ENCODE measurements at places on chromosomes 2 and 18.
A peak's percentile ranks its signal among the peaks of the same experiment; 100 is the strongest.

GRCh38 chr2:83081826-83082690 lies 1377.0 kb downstream of the SUCLG1 start:
- DNase-seq: no peak

DNA sequence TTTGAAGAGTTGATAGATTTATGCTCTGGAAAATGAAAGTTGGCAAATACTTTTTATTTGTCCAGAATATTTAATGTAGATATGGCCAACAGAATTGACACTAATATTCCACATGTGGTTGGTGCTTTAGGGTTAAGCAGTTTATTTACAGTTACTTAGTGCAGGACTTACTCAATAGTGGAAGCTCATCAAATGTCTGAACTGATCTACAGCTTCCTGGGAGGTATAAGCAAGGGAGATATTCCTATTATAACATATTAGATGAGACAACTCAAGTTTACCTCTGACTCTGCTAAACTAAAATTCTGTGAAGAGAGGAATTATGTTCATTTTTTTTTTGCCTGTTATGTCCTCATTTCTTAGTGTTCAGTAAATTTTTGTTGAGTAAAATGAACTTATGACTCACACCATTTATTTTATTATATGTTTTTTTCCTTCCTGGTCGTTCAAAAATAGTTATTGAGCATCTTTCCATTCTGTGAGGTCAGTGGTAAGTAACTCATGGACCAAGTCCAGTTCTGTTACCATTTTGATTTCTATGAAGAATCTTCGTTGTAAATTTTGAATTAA lies 13.6 kb downstream of the ABI2 start:
- DNase-seq: no peak

DNA sequence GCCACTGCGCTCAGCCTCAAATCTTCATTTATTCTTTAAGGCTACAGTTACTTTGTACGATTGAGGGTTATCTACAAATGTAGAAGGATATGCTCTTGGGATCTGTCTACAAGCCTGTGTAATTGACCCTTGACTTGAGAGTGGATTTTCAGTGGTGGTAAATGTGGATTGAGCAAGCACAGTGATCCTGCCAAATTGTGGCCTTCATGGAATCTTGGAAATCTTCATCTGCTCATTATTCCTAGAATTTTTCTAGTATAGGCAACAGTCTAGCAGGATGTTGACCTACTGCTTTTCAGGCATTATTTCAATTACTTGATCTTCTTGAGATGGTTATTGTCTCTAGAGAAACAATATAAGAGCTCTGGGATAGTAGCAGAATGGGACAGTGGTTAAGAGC lies 226.1 kb upstream of the REV1 start:
- no peak for DNase-seq

DNA sequence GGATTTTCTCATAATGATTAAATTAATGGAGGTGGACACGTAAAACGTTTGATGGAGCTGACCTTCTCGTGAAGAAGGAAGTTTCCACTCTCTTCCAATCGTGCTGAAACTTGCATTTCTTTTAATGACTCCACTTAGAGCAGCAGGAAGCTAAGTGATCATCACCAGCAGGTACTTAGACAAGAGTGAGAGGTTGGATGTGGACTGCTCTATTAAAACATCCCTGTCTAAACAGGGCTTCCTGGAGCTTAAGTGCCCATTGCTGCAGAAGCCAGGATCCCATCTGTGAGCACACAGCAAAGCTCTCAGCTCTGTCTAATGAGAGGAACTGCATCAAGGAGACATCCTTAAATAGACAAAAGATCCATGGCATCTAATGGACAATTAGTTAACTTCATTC lies 1539.5 kb upstream of the CELF4 start:
- no peak for DNase-seq

- DNase-seq: no peak
Measured at GRCh38 chr18:55314615-55315237, 273.3 kb downstream of the TCF4 start.

DNA sequence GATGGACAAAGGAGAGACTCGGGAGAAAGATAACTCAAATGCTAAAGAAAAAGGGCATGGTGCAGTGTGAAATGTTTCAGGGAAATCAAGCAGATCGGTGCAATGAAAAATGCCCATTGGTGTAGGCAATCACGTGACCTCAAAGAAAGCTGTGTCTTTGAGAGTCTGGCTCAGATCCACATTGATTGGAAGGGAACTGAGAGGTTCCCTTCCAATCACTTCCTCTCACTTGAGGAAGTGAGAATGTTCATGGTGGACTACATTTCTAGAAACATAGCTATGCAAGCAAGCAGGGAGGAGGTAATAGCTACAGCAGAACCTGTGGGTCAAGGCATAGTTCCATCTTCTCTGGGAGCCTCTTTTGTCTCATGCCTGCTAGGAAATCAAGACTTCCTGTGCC lies 187.4 kb downstream of the LPIN1 start:
- DNase-seq: no peak

- no peak for DNase-seq
Measured at GRCh38 chr2:176704282-176704858, 435.1 kb downstream of the MTX2 start.

- DNase-seq: no peak
Measured at GRCh38 chr2:78301166-78301789, 724.2 kb upstream of the REG3G start.

- DNase-seq: no peak
Measured at GRCh38 chr2:227870710-227871374, 589 bp upstream of the DAW1 start.

DNA sequence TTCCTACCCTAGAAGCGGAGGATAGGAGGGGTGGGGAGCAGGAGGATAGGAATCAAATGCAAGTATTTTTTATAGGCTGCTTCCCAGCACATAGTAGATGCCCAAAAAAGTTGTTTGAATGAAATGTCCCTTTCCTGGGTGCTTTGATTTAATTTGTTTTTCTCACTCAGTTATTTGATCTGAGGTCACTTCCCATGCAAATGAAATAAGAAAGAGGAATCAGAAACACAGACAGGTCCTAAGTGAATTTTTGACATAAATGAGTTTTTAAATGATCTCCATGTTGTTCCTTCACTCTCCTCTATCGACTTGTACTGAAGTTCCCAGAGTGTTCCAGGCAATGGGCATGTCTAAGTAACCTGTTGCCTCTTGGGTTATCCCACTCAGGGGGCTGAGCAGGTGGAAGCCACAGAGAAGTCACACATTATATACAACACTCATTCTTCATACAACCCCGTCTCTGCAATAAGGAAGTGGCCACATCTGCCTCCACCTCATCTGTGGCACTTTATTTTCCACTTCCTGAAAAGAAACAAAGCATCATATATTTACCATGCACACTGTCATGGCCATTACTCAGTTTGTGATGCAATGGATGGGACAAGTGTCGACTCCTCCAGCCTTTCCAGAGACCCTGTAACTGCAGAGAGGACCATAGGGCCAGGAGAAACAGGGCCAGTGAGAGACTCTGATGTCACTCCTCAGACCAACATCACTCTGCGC lies 81.9 kb upstream of the ZNF397 start:
- no peak for DNase-seq

- DNase-seq: no peak
Measured at GRCh38 chr2:174563530-174564282, 33.9 kb downstream of the WIPF1 start.

DNA sequence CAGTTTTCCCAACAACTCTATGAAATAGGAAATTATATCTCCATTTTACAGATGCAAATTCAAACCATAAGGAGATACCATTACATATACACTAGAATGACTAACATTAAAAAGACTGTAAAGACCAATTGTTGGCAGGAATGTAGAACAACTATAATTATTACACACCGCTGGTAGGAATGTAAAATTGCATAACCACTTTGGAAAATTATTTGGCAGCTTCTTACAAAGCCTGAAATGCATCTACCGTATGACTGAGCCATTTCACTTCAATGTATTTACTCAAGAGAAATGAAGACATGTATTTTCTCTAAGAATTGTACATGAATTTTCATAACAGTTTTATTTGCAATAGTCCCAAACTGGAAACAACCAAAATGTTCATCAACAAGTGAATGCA lies 189.1 kb upstream of the BCL2L11 start:
- no peak for DNase-seq

GRCh38 chr2:231462729-231463465 lies 1.4 kb downstream of the NCL start:
- no peak for DNase-seq

- no peak for DNase-seq
Measured at GRCh38 chr18:75790796-75791195, 363.3 kb upstream of the SMIM21 start.

- DNase-seq: no peak
Measured at GRCh38 chr2:12549641-12550040, 167.1 kb upstream of the TRIB2 start.

GRCh38 chr18:74652392-74652988 lies 54.8 kb downstream of the ZNF407 start:
- DNase-seq: no peak

DNA sequence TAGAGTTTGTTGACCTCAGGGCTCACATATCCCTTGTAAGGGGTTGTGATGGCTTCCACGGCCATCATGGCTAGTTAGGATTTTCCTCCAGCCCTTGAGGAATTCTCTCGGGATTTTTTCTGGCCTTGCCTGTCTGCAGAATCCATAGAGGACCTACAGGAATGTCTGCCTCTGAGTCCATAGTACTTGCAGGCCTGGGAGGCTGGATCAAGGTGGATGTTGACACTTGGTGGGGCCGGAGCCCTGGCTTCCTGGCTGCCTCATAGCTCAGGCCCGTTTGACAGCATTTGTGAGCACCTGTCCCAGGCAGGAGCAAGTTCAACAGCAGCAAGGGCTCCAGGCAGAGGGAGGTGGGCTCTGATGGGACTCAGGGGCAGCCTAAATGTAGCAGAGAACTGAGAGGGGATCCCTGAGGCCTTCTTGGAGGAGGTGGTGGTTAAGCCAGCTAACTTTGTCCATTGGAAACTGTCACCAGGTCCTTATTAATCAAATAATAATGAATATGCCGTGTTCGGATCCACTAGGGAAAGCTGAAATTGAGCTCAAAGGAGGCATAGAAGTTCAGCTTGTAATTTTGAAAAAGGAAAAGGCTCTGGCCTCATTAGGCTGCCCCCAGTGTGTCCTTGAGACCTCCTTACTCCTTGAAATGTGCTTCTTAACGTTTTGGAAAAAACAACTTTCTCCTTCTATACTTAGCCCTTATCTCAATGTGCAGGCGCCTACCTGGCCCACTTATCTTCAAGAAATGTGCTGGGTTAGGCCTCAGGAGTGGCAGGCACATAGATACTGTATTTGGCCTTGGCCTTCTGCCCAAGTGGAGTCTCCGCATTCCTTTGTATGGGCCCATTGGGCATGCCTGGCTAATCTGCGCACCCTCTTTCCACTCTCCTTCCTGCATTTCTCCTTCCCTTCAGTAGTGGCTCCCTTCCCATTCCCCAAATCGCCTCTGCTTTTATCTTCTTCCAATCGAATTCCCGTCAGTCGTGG lies 66.9 kb downstream of the HPCAL1 start:
- DNase-seq: no peak

DNA sequence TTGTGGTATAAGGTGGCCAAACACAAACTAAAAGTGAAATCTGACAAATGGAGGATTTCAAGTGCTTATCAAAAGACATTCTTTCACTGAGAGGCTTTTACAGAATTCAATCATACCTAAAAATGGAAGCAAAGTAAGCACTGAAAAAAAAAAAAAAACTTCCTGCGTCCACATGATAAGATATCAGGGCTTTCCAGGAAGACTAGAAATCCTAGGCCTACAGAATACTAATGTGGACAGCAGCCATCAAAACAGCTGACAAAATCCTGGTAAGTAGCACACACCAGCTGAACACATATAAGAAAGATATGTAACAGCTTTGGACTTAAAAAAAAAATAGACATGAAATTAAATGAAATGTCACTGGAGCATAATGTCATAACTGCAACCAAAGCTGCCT lies 178.2 kb downstream of the SUCLG1 start:
- no peak for DNase-seq

- DNase-seq: peak; percentile 46
Measured at GRCh38 chr2:88329815-88330603, 122.5 kb downstream of the FOXI3 start.

GRCh38 chr2:185402474-185402873 lies 336.1 kb upstream of the FSIP2 start:
- DNase-seq: no peak

DNA sequence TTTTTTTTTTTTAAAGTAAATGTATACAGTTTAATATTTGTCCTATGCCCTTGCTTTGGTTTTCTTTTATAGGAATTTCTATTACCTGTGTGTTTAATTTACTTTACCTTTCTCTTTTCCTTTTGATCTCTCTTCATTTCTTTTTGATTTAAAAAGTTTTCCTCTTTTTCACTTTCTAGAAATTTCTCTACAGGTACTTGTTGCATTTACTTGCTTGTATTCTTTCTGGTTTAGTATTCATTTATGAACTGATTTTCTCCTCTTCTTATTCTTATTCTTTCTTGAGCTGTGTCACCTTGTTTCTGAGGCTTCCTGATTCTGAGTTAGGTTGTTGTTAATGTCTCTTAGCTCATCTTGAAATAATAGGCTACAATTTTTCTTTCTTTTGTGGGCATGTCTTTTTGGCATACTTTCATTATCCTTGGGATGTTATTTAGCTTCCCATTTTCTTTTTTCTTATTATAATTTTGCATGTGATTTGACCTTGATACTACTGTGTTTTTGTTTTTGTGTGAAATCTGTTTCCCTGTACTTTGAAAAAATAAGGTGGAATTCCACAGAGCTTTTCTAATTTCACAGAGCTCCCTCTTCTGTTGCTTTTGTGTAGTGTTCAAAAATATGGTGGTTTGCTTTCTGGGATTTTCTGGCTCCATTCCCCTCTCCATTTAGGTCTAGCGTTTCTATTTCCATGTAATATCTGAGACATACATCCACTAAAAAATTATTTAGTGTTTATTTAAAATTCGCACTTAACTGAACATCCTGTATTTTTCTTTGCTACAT lies 25.5 kb upstream of the ALMS1 start:
- DNase-seq: no peak

- DNase-seq: no peak
Measured at GRCh38 chr2:21694079-21694878, 570.5 kb downstream of the TDRD15 start.

DNA sequence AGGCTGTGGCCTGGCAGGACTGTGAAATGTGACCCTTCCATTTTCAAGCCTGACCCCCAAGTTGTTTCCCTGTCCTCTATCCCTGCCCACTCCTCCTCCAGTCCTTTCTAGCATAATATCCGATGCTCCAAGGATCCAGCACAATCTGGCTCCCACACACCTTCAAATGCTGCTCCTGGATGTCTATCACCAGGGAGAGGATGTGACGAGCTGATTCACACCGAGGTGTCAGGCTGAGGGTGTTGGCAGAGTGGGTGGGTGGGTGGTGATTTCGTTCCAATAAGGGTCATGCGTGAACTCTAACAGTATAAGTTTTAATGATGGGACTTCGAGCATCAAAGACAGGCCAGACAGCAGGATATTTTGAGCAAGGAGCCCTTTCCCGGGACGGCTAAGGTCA lies 107.8 kb downstream of the CELF4 start:
- DNase-seq: no peak

GRCh38 chr2:63073994-63074393 lies 23.4 kb downstream of the OTX1 start:
- no peak for DNase-seq

GRCh38 chr2:227608561-227609338 lies 5.9 kb downstream of the SCYGR3 start:
- no peak for DNase-seq

All from WTC11 (cell line).